Activated naive CD8-positive, alpha-beta T cell treated with anti-CD3 and anti-CD28 coated beads, Interleukin-2, amount 50 U/mL, for 16 hours (primary cell): ENCODE measurements at places on chromosomes 7 and 10.
A peak's percentile ranks its signal among the peaks of the same experiment; 100 is the strongest.

- DNase-seq, result no peak
Measured at GRCh38 chr10:89391907-89392756, at the start of gene IFIT1. TSS of gene IFIT1 (plus strand) at chr10:89392623. CDS start at chr10:89392713, 90 bp downstream.

DNA sequence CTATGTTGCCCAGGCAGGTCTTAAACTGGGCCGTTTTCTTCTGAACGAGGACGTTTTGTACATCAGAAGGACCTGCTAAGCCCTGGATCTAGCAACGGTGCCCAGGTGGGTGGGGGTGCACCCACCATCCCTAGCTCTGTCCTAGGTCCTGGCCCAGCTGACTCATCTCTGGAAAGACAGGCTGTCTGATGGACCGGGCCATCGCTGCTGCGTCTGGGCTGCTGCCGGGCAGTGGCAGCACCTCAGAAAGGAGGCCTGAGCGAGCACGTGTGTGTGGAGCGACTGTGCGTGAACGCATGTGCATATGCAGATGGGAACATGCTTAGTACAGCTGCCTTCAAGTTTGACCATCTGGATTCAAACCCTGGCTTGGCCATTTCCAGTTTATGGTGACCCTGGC lies 7.3 kb upstream of the ELFN1 start:
- DNase-seq, result no peak

GRCh38 chr10:119778776-119779445 lies 53.1 kb downstream of the INPP5F start:
- DNase-seq, result no peak

DNA sequence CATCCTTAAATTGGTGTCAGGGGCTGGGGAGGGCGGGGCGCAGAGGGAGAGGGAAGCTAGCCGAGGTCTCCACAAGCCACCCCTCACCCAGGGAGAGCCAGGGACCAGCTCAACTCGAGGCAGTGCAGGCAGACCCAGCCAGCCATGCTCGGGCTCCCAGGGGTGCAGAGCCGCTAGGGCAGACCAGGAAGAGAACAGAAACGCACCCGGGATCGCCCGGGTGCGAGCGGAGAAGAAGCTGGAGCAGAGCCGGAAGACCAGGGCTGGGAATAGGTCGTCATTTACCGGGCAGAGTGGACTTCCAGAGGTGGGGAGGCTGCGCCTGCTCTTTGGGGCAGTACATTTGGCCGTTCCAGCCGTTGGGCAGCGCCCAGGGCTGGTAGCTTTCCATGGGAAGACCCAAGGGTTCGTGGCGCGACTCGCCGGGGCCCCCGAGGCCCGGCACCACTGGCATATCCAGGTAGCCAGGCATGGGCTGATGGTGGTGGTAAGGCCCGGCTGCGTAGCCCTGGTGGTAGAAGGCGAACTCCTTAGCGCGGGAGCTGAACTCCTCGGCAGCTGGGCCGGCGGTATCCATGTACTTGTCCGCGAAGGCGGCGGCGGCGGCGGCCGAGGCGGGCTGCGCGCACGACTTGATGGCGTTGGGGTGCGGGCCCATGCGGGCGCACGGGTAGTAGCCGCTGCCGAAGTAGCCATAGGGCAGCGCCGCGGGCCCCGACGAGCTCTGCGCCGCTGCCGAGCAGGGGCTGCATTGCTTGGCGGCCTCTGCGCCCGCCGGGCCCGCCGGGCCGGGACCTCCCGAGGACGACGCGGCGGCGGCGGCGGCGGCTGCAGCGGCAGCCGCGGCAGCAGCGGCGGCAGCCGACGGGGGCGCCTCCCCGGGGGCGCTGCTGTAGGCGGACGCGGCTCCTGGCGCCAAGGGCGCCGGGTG lies 755 bp downstream of the HOXA13 start:
- no peak for DNase-seq

DNA sequence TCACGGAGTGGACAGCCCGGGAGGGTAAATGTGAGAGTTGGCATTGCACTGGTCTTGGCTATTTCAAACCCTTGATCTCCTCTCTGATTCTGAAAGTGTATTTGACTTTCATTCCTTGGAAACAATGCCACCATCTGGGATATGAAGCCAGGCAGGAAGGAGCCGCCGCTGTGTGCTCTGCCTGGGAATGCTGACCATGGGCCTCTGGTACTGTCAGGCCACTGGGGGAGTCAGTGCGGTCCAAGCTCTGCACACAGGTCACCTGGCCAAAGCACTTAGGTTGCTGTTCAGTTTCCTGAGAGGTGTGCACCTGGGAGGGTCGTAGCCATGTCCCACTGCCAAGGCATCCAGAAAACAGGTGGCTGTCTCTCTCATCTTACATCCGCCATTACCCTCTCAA lies 68.5 kb upstream of the SHH start:
- DNase-seq, result no peak

DNA sequence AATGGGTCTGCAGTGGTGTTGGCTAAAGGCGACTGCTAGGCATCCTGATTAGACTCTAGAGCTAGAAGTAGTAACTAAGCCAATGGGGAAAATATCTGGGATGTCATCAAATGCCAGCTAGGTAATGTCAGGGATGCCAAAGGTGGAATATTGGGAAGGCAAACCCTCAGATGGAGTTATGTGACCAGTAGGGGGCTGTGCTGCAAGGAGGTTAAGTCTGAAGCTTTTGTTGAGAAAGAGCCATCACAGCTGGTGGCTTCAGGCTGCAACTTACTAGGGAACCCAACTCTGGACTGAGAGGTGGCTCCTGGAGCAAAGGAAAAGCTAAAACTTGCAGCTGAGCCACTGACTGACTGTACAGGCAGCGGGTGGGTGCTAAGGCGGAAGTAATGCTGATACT lies 576.9 kb upstream of the GHITM start:
- DNase-seq, result no peak

DNA sequence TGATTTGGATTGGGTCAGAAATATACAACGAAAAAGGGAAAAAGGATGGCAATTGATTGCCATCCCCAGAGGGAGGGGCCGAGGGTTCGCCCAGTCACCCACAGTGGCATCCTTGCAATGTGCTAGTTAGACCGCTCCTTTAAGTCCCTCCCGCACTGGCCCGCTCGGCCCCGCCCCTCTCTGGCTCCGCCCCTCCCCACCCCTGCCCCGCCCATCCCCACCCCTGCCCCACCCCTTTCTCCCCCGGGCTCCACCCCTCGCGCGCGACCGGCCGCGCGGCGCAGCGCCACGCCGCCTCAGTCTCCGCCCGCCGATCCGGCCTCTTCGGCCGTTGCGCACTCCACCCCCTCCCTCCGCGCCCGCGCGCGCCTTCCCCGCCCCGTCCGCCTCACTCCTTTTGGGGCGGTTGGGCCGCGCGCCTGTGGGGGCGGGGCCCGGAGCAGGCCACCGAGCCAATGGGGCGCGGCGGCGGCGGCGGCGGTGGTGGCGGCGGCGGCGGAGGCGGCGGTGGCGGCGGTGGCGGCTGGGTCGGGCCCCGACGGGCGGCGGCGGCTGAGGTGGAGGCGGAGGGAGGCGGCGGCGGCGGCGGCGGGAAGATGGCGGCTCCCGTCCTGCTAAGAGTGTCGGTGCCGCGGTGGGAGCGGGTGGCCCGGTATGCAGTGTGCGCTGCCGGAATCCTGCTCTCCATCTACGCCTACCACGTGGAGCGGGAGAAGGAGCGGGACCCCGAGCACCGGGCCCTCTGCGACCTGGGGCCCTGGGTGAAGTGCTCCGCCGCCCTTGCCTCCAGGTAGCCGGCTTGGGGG lies at the start of gene VKORC1L1:
VKORC1L1 (plus strand) TSS at position 299 of the 806 bp plus-strand sequence; CDS start at position 597, 298 bp downstream.
- DNase-seq, result peak; percentile 91

DNA sequence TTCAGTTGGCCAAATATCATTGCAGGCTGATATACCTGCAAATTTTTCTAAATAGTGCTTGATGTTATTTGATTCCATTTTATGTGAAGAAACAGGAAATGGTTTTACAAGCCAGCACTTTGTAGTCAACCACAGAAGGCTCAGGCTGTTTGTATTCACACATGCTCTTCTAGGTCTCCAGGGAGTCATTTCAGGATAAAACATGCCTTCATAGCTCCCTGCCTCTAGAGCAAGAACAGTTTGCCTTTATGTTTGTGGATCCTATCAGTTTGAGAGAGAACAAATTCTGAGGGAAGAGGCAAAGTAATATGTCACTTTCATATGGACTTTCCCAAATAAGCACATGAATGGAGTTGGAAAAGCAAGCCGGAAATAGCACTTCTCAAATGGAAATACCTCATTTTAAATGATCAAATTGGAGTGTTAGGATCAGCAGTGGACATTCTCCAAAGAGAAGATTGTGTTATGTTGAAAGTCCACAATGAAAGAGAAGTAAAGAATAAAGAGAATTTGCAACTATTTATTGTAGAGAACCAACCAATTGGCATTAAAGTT lies 277.6 kb downstream of the KCND2 start:
- DNase-seq, result no peak

DNA sequence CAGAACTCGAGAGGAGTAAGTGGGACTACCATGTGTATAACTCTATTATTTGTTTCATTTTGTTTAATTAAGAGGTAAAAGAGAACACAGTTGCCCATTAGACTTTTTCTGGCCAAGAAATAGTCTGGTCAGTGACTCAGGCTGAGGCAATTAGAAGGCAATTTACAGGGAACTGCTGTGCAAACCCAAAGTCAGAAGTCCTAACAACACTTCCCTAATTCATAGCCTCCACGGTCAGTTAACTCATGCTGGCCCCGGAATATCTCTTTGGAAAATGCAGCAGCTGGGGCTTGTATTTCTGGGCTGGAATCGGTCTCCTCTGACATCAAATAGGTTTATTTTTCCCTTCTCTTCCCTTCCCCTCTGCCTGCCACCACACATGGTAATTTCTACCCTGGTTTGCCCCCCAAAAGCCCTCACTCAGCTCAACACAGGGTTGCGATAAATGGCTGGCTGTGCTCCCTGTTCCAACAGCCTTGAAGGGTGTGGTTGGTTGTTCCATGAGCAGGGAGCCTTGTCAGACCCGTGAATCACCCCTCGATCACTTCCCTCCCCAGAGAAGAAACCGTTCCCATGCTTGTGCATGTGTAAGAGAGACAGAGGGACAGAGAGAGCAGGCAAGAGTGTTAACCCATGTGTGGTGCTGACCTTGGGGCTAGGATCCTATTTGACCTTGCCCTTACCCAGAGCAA lies 5.3 kb downstream of the SH3PXD2A start:
- DNase-seq, result no peak

GRCh38 chr7:53191836-53192443 lies 156.5 kb downstream of the POM121L12 start:
- no peak for DNase-seq

DNA sequence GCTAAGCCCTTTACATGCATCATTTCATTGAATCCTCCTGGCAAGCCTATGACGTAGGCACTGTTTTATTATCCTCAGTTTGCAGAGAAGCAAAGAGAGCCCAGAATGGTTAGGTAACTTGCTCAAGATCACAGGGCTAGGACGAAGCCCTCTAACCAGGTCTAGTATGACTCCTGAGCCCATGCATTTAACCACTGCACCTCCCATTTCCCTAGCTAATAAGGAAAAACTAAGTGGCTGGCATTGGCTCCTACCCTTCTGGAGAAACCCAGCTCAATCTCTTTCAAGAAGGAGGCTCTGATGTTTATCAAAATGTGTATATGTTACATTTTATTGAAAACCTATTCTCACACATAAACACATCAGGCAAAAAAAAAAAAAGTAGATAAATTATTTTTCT lies 19.8 kb downstream of the MYOF start:
- no peak for DNase-seq

GRCh38 chr10:77028042-77028441 lies 609.6 kb downstream of the KCNMA1 start:
- no peak for DNase-seq

GRCh38 chr7:5701085-5701914 lies 80.2 kb downstream of the RNF216 start:
- DNase-seq, result peak; percentile 32

DNA sequence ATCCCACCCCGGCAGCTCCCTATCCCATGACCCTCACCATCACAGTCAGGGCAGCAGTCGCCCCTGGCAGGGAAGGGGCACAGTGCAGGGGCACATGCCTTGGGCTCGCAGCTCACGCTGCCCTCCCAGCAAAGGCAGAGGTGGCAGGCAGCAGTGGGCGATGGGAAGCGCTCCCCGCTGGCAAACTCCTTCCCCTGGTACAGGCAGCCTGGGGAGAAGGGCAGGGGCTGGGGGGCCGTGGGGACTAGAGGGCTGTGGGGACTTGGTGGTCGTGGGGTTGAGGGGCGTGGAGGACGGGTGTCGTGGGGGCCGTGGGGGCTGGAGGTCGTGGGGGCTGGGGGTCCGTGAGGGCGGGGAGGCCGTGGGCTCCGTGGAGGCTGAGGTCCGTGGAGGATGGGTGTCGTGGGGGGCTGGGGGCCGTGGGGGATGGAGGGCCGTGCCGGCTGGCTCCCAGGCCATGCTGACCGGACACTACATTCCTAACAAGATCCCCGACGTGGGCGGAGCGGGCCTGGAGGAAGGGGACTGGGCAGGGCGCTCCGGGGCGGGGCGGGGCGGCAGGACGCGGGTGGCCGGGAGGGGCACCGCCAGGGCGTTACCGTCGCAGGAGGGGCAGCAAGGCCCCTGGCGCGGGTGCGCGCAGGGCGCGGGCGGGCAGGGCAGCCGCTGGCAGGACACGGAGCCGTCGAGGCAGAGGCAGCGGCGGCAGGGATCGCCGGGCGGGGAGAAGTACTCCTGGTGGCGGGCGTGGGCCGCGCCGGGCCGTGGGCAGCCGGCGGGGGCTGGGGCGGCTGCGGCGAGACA lies 20.0 kb downstream of the KCP start:
- no peak for DNase-seq

- DNase-seq, result peak; percentile 7
Measured at GRCh38 chr10:17257466-17258321, 29.7 kb downstream of the VIM start.

DNA sequence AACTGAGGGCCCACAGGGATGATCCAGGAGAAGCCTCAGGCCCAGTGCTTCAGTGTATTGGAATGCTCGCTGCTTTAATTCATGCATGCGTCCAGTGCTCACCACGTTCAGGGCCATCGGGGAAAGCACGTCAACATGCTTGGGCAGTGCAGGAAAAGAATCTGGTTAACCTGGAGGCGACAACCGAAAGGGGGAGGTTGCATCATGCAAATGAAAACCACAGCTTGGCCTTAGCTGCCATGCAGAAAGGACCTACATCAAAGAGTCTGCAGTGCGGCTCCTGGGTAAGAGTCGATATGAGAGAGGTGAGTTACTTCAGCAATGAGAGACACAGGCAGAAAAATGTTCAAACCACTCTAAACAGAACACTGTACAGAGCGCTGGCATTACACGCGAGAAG lies 440.1 kb downstream of the KCNMA1 start:
- DNase-seq, result no peak

GRCh38 chr7:157652161-157652953 lies 315.6 kb downstream of the DNAJB6 start:
- DNase-seq, result no peak

- no peak for DNase-seq
Measured at GRCh38 chr7:130182990-130183389, 22.2 kb downstream of the TMEM209 start.

GRCh38 chr7:80284855-80285254 lies 150.2 kb downstream of the GNAI1 start:
- no peak for DNase-seq

- DNase-seq, result no peak
Measured at GRCh38 chr10:131123496-131123895, 188.0 kb downstream of the TCERG1L start.

GRCh38 chr7:139339025-139339424 lies 2.1 kb upstream of the FMC1 start:
- DNase-seq, result no peak

DNA sequence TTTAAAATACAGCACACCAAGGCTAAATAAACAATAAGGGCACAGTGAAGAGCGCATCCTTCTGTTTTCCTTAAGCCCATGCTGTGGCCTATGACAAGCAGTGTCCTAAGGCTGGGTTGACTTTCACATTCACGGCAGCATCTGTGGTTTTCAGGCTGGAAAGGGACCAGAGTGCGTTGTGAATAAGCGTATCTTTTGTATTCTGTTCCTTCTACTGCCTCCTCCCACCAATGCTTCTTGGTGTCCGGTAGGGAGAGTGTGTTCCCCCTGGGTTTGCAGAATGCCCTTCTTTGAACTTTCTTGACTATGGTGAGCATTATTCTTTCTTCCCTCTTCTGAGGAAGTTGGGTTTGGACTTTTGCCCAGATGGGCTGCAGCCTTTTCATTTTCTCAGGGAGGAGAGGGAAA lies 73.6 kb downstream of the ABCA13 start:
- DNase-seq, result no peak
